Cerebellar nuclear complex (tissue), 1 donor: ENCODE measurements at places on chromosomes 16 and 17.

DNA sequence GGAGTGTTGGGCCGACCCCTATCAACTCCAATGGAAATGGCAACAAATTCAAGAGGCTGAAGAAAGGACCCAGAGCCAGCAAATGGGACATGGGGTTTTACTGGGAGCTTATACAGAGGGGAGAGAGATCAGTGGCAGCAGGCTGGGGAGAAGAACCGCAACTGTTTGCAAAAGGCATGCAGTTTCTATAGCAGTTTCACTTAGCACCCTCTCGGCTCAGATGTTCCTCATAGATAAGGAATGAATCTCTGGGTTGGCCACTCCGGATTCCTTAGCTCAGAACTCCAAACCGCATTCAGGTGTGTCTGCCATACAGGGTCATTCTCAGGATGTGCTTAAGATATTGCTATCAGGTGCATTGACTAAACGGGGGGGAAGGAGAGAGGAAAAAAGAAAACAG lies 71.1 kb upstream of the RPL38 start:
- no peak for DNase-seq

DNA sequence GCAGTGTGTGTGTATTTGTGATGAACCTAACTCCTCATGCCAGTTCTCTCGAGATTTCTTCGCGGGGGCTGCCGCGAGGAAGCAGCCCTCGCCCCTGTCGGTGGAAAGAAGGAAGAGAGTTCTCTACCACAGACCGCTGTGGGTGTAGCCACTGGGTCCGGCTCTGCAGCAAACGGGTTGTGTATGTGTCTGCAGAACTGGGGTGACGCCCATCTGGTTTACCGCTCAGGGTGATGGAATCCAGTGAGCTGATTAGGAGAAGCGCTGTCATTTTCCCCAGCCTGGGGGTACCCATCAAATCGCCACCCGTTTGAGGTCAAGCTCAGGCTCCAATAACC lies 7.7 kb downstream of the CORO6 start:
- no peak for DNase-seq

DNA sequence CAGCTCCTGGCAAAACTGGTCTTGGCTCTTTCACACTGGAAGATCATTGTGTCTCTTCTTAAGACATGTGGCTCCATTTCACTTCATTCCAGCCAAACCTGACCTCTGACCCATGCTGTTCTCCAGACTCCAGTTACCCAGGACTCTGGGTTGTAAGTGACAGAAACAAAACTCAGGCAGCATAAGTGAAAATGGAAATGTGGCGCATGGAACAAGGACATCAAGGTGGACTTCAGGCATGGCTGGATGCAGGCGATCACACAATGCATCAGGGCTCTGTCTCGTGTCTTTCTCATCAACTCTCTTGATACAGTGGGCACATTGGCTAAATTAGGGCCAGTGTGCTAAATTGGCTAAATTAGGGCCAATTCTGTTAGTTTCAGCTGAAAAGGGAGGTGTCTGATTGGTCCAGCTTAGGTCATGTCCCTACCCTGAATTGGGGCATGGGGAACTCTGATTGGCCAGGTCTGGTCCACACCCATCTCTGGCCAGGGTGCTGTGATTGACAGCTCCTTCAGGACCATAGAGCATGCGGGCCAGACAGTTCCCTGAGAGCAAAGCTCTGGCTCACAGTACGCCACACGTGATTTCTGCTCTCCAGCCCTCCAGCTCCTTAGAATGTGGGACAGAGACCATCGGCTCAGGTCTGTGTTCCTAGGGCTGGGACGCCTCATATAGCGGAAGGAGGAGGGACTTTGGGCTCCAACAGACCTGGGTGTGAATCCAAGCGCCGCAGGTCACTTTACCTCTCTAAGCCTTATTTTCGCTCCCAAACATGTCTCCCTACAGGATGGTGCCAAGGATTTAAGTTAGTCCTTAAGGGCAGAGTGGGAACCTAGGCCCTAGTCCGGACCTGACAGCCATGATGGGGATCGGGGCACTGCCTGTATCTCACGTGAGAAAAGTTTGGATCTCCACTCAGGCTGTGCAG lies 17.5 kb downstream of the SOCS1 start:
- no peak for DNase-seq

DNA sequence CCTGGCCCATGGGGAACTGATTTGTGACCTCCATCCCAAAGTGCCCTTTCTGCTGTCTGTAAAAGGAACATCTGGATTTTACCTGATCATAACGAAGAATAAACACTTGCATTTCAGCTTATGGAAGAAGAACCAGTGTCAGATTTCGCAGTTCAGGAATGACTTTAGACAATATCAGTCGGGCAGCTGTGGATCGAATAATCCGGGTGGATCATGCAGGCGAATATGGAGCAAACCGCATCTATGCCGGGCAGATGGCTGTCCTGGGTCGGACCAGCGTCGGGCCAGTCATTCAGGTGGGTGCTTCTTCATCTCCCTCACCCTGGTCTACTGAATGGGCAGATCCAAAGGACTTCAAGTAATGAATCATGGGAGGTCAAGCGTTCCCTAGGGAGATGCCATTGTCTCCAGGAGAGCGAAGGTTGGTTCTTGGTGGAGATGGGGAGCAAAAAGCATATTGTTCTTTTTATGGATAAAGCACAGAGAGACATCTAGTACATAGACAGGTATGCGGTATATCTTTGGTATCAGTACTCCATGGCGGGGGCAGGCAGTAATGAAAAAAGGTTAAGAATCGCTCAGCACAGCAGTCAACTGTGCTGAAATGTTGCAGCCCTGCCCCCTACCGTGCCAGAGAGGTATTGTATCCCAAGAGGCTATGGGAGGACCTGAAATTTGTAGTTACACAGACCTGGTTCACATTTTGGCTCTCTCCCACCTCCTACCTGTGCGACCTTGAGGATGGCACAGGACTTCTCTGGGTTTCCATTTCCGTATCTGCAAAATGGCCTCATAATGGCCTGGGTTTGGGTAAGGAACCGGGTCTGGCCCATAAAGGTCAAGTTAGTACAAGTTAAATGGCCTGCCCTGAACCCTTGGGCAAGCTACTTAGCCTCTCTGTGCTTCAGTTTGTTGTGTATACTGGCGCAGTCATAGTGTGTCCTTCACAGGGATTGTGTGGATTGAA lies 4.7 kb downstream of the COQ7 start:
- DNase-seq, result no peak
